Mammary epithelial cell (primary cell): ENCODE measurements at places on chromosomes 11 and 22. TPM values are rescaled to one million over a fixed set of nuclear protein-coding genes. Genes with fewer than 3 reads are reported as not detected.

Gene PSMA1
- 154 and 204 TPM in 2 replicates for total RNA-seq

Gene CFAP300
- total RNA-seq: 6.4 and 8.8 TPM in 2 replicates

Gene CTSW
- total RNA-seq: not detected

Gene ACR
- total RNA-seq: not detected

Gene MYOD1
- total RNA-seq: not detected in 2 replicates

Gene JHY
- total RNA-seq: 7.7 TPM

Gene IL17REL
- total RNA-seq: not detected in 2 replicates

Gene VPS37C
- 10.7 TPM for total RNA-seq

Gene MS4A12
- total RNA-seq: not detected

Gene FIBP
- 125 TPM for total RNA-seq

Gene TRIM6
- 2.5 and 4.4 TPM in 2 replicates for total RNA-seq

Gene GGTLC3
- total RNA-seq: not detected in 2 replicates

Gene PGA5
- total RNA-seq: not detected in 2 replicates

Gene PHETA2
- 4.3 TPM for total RNA-seq

Gene VPREB3
- total RNA-seq: not detected in 2 replicates
